Stimulated activated CD4-positive, alpha-beta T cell treated with anti-CD3 and anti-CD28 coated beads, TNF-alpha, amount 100 ng/mL, for 48 hours (primary cell): ENCODE measurements at places on chromosomes 2 and 18.

DNA sequence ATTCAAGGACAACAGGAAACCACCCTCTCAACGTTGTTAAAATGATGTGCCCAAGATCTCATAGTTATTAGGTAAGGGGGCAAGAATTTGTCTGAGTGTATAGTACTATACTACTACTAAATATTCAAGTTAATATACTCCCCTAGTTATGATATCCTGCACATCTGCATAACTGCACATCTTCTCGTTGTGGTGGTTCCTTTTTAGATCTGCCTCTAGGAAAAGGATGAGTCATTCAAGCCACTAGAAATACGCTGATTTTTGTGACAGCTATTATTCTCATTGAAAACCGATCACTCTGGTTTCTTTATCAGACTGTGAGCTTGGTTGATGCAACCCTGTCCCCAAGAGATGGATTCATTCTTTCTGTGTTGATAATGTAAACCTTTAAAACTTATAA is 1067.0 kb upstream of the FANCL start:
- DNase-seq = no peak

DNA sequence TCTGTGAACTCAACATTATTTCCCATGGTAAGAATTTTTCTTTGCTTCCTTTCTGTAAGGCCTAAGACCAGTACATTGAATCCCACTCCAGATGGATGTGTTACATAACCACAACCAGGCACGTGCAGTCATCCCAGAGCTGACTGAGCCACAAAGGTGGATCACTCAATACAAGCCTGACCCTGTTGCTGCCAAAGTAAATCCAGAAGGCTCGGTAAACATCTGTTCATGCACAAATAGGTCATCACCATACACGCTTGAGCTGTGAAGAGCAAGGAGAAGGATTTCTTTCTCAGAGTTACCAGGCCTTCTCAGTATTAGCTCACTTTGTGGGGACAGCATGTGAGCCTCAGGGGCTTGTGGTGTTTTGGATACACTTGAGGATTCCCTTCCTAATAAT is 791.4 kb upstream of the FANCL start:
- DNase-seq = no peak

DNA sequence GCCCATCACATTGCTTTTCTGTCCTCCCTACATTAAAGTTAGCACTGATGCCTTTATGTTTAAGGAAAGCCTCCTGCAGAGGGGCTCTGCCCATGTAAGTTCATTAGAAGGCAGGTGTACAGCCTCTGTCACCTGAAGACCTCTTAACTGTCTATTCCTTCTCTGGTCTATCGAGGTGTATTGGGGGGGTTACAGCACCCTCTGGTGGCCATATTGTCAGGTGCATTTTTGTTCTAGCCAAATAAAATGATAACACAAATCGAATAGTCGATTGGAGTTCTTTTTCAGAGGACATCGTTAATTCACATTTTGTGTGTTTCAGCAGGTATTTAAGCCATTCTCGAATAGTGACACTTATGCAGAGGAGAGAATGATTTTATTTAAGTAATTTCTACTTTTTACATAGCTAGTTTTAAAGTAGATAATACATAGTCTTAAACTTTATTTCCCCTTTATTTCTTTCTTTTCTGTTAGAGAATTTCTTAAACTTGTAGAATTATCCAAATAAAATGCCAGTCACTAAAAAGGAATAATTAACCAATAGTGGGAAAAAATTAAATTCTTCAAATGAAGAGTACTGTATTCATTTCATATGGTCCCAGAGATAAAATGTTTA is 136.8 kb downstream of the NEDD4L start:
- peak; percentile 49 for DNase-seq

DNA sequence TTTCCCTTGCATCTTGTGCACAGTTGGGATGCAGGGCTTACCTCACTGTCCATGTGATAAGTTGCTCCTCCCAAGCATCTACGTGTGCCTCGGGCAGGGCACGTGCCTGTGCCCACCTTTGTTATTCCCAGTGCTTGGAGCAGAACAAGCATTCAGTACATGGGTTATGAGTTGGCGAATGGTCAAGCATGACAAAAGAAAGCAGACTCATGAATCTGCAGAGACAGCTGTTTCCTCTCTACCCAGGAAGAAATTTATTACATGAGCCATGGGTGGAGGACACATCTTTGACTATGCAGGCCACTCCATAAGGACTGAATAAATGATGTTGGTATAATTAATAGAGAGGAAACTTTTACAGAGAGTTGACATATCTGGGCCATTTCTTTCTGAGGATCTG is 127.8 kb downstream of the TPGS2 start:
- DNase-seq = no peak

GRCh38 chr2:139357972-139358371 is 577.8 kb upstream of the NXPH2 start:
- DNase-seq = no peak

GRCh38 chr2:96642564-96643360 is at the start of gene FER1L5:
Gene FER1L5, plus strand, starts transcription at chr2:96642764. Its CDS starts 73 bp downstream, at chr2:96642837.
- no peak for DNase-seq

GRCh38 chr2:186328838-186329237 is 157.2 kb upstream of the ZC3H15 start:
- DNase-seq = no peak

GRCh38 chr2:64727843-64728463 is 74.2 kb upstream of the SERTAD2 start:
- DNase-seq = no peak

DNA sequence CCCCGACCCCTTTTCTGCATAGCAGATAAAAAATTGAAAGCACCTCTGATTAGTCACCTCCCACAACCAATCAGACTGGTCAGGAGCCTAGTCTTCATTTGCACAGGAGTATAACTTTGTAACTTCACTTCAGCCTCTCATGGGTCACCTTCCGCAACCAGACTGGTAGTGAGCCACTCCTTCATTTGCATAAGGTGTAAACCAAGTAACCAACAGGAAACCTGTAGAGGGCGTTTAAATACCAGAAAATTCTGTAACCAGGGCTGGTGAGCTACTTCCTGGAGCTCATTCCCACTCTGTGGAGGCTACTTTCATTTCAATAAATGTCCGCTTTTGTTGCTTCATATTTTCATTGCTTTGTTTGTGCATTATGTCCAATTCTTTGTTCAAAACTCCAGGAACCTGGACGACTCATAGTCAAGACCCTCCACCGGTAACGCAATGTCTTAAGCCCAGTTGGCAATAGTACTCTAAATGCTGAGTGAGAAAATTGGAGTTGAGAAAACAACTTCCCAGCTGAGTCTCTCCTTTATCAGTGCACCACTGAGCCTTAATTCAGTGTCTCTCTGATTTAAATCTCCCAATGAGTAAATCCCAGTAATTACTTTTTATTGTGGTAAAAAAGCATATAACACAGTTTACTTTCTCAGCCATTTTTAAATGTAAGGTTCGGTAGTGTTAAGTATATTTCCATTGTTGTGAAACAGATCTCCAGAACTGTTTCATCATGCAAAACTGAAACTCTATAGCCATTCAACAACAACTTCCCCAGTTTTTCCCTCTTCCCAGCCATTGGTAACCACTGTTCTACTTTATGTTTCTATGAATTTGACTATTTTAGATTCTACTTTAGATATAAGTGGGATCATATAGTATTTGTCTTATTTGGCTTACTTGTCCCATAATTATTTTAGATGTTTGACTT is 392.7 kb upstream of the SLC8A1 start:
- no peak for DNase-seq

DNA sequence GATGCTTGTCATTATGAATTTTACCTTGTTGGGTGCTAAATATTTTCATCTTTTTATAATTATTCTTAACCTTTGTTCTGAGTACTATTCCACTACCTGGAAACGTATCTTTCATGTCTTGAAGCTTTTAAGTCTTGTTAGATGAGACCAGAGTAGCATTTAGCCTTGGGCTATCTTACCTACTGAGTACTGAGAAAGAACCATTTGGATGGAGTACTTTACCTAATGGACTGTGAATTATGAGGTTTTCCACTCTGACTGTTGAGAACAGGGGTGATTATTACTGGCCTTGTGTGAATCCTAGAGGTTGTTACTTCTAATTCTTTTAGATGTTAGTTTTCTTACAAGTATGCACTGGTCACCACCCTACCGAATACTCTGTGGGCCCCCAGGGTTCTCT is 63.5 kb downstream of the CCDC102B start:
- DNase-seq = no peak

GRCh38 chr2:115161081-115161770 is 718.8 kb downstream of the DPP10 start:
- DNase-seq = no peak

DNA sequence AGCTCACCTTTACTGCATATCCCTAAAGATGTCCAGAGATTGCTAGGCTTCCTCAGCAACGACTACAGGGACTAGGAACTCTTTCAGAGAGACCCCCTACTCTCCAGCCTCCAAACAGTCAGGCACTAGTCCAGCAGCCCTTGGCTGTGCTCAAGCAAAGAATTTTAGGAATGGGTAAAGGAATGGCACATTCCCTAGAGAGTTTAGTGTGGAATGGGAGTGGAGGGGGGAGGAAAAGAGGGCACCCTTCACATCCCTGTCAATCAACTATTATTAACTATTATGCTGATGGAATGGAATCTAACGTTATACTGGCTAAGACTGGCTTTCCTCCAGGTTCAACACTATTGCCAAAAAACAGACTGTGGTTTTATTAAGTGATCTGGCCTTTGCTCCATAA is 64.8 kb downstream of the IKZF2 start:
- DNase-seq = no peak

GRCh38 chr18:63306819-63307550 is 12.6 kb downstream of the BCL2 start:
- DNase-seq = no peak

GRCh38 chr18:55657572-55658331 is 69.8 kb upstream of the TCF4 start:
- DNase-seq = no peak

DNA sequence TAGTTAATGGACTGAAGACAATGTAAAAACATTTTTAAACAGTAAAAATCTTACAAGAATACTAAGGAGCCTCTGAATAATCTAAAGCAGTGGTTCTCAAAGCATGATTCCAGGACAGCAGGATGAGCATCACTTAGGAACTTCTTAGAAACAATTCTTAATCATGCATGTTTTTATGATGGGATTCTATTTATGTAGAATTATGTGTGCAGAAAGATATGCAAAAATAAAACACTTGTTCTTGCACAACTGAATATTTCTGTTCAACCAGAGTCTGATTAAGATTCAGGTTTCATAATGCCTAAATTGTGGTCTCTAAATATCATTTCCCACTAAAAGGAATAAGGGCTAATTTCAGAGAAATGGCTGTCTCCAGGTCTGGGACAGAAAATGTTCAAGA is 69.2 kb upstream of the MTIF2 start:
- no peak for DNase-seq

GRCh38 chr2:205982776-205983327 is 103.1 kb downstream of the INO80D start:
- no peak for DNase-seq

DNA sequence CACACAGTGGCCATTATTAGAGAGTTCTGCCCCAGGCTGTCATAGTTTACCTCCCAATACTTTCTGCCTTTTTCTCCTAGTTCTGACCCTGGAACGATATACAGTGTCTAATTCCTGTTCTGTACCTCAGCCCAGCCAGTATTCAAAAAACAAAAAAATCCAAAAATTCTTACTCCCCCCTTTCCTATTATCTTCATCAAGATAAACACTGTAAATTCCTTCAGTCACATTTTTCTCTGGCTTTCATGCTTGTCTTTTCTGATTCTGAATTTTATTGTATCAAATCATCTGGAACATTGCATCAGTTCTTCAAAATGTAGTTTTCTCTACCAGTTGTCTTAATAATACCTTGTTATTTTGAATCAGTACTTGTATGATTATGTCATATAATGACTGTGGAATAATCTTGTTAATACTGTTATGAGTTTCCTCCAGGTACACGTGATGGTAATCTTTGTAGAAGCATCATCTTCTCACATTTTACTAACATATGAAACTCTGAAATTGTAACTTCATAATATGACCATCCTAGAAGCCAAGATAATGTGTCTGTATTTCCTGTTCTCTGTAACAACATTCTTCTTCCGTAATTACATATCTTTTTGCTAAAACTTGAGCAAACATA is 79.0 kb upstream of the NOSTRIN start:
- DNase-seq = no peak

- no peak for DNase-seq
These were observed 40.1 kb upstream of the PTH2R start for GRCh38 chr2:208366215-208367127.

DNA sequence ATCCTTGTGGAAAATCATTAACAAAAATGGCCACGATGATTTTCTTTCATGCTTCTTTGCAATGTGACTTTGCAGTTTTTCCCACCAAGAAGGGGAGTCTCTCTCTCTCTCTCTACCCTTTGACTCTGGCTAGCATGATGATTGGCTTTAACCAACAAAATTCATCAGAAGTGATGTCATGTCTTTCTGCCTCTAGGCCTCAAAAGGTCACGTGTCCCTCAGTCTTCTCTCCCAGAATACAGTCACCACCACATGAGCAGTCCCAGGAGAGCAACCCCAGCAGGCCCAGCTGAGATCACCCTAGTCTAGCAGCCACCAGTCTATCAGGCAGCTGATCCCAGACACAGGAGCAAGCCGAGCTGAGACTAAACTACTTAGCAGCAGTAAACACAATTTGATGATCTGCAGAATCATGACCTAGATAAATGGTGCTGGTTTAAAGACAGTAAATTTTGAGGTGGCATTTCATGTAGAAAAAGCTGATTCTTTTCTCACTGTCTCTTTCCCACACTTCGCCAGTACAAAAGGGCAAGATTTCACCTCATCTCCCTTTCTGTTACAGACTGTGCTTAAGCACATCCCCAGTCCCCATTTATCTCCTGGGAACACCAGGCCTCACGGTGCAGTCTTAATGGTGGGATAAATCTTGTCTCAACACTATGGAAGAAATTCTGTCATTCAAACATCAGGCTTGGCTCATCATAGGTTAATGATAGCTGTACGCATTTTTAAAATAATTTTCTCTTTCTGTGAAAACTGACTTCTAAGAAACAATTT is 132.7 kb downstream of the SCG2 start:
- DNase-seq = no peak

DNA sequence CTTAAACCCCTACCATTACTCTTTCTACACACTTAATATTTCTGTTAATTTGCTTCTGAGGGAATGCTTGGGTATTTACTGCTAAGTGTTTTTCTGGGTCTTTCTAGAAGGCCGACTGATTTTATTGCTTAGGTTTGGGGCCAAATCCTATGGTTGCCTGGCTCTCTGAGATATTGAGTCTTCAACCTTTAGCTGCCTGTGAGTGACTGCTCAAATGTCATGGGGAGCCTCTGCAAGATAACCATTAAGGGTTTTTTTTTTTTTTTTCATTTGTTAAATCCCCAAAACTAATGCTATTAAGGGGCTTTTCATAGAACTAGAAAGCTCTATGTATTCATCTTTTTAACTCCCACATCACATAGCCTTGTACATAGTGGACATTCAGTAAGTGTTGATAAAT is 5.0 kb downstream of the OSBPL6 start:
- no peak for DNase-seq

DNA sequence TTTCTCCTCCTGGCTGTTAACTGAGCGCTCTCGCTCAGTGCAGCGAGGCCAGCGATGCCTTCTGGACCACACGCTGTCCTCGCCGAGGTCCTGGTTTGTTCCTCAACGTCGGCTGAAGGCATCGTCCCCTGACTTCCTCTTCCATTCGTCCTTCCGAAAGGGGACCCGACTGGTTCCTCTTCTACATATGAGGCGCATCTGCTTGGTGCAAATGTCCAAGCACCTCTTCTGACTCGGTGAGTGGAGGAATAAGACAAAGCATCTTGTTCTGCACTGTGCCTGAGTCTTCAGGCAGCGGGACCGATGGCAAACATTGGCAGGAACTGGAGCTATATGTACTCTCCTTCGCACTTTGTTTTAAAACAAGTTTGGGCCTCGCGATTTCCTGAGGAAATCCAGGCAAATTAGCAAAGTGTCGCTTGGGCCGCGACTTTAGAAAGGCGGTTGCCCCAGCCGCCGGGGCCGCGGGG is 621 bp upstream of the KCNS3 start:
- no peak for DNase-seq
